ENCODE measurements at places on chromosomes 13 and 19. TPM values are rescaled to one million over a fixed set of nuclear protein-coding genes. Genes with fewer than 3 reads are reported as not detected.

DNA sequence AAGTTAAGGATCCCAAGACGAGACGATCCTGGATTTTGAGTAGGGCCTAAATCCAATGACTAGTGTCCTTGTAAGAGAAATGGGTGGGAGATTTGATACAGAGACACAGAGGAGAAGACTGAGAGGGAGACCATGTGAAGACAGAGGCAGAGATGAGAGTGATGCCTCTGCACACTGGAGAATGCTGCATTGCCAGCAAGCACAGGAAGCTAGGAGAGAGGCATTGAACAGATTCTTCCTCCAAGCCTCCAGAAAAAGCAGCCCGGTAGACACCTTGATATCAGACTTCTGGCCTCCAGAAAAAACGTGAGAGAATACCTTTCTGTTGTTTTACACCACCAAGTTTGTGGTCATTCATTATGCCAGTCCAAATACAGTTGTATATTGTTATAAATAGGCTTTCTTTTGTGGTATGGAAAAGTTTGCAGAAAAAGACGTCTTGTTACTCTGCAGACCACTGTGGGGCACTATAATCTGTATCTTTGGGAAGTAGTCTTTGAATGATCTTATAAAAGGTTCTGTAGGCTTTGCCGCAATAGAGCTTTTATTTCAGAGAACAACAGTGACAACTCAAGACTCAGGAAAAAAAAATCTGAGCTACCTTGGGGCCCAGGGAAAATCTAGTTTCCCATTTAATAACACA is 17.9 kb upstream of the RFC3 start:
- peak; percentile 14 for DNase-seq

- DNase-seq = no peak
These were observed 36.7 kb downstream of the FAM124A start for GRCh38 chr13:51258612-51259548.

DNA sequence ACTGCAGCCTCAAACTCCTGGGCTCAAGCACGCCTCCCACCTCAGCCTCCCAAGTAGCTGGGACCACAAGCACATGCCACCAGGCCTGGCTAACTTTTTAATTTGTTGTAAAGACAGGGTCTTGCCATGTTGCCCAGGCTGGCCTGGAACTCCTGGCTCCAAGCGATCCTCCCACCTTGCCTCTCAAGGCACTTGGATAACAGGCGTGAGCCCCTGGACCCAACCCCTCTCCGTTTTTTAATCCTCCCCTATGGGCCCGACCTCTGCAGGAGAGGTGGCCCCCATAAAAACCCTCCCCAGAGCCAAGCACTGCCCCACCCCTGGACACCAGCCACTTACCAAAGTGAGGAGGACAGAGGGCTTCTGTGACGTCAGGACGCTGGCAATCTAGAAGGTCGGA is 28.6 kb downstream of the PEPD start:
- DNase-seq = no peak

DNA sequence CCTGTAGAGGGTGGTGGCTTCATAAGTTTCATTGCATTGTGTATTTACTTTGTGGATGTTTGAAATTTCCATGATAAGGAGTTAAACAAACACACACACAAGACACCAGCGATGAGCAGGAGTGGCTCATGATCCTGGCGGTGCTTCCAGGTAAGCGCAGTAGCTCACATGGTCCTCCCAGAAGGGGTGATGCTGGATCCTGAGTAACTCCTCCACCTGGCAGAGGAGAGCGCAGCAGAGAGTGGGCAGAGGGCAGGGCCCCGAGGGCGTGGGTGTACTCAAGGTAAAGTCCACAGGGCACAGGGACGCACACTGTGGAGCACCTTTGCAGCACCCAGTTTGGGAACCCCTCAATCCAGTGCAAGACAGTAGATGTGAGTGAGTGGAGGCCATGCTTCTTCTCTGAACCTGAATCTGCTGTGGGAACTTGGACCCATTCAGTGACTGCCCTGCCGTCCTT is 54.0 kb downstream of the RFX2 start:
- no peak for DNase-seq

GRCh38 chr19:34176581-34176980 is 4.3 kb downstream of the LSM14A start:
- DNase-seq = no peak

- peak; percentile 85 for DNase-seq
These were observed 16.0 kb upstream of the SEMA6B start for GRCh38 chr19:4575267-4576015.

DNA sequence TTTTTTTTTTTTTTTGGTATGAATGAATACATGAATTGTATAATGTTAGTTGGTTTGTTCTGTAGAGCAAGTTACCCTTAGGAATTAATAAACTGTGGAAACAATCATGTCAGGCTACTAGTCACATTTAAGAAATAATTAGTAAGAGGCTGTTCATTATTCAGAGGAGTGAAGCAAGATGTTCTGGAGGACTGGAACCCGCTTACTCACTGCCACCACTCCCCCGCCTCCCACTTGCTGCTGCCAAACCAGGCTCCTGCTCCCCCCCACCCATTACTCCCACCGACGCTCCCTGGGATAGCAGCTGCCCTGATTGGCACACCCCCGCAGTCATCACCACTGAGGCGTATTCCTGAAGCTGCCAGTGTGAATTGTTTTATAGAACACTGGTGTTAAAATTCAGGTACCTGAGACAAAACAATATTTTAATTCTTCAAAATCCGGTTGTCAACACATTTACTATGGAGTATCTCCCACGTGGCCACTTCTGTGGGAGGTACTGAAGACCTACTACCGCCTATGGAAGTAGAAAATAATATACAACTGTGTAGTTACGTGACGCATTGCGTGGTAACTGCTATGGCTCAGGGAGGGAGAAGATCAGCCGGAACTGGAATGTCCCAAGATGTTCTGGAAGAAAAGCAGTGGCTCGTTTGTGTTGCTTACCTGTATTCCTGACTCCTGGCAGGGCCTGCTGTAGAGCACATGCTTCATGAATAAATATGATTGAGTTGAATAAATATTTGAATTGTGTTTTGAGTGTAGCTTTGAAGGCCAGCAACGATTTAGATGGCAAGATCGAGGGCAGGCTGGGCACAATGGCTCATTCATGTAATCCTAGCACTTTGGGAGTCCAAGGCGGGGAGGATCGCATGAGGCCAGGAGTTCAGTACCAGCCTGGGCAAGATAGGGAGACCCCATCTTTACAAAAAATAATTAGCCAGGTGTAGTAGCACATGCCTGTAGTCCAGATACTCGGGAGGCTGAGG is 1.7 kb downstream of the DPY19L3 start:
- DNase-seq = no peak

GRCh38 chr19:45172173-45172572 is 5.9 kb downstream of the TRAPPC6A start:
- no peak for DNase-seq

Gene CYP4F2
- total RNA-seq = 3.8 TPM

DNA sequence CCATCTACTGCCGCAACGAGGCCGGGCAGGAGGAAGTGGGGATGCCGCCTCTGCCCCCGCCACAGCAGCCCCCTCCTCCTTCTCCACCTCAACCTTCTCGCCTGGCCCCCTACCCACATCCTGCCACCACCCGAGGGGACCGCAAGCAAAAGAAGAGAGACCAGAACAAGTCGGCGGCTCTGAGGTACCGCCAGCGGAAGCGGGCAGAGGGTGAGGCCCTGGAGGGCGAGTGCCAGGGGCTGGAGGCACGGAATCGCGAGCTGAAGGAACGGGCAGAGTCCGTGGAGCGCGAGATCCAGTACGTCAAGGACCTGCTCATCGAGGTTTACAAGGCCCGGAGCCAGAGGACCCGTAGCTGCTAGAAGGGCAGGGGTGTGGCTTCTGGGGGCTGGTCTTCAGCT is 3.4 kb upstream of the NUP62 start:
- DNase-seq = no peak

Gene CERS1
- total RNA-seq = not detected

DNA sequence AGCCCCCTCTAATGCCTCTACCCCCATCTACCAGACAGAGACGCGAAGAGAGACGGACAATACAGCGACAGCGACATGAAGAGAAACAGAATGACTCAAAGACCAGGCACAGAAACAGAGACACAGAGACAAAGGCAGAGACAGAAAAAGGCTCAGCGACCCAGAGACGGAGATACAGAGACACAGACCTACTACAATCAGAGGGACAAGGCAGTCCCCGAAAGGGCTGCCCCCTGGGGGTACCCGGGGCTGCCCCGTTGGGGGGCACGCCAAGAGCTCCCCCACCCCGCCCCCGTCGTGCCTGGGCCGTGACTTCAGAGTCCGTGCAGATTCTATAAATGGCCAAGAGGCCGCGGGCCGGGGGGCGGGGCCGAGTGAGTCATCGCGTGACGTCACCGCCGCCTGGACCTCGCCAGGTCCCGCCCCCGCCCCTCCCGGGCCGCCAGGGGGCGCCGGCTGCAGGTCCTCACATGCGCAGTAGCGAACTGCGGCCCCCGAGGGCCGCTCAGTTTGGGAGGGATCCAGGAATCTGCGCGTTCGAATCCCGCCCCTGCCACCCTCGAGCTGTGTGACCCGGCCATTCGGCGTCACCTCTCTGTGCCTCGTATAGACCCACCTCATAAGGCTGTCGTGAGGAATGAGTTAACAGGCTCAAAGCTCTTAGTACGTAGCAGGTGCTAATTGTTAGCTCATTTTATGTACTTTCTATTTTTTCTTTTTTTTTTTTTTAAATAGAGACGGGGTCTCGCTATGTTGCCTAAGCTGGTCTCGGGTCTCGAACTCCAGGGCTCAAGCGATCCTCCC is 2.7 kb upstream of the CNN1 start:
- DNase-seq = peak; percentile 66

Gene IZUMO2
- not detected for total RNA-seq

GRCh38 chr13:97259798-97260714 is 37.9 kb downstream of the MBNL2 start:
- DNase-seq = peak; percentile 65

DNA sequence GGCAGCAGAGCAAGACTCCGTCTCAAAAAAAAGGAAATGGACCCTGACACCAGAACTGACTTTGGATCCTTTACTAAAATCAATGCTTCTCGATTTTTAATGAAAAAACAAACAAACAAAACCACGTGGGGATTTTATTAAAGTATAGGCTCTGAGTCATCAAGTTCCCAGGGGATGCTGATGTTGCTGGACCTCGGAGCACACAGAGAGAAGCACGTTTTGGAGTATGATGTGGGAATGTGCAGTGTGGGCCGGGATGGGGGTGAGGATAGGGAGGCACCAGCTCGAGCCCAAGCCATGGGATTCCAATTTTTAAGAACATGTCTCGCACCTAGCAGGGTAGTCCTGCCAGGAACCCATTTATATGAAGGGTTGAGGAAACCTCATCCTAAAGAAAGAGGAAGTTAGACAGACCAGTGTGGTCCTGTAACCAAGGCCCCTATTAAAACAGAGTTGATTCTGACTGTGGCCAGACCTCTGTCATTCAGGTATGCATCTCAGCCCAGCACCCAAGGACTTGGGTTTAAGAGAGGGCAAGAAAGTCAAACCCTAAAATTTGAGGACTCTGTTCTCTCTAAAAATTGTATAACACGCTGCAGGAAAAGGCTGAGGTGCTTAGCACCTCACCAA is 6.4 kb downstream of the FLT1 start:
- no peak for DNase-seq

Gene FGF22
- not detected for total RNA-seq

- no peak for DNase-seq
These were observed 14.0 kb downstream of the SAE1 start for GRCh38 chr19:47144630-47145029.

- no peak for DNase-seq
These were observed 107.2 kb downstream of the FNDC3A start for GRCh38 chr13:49082653-49083536.

- peak; percentile 21 for DNase-seq
These were observed 55.2 kb upstream of the DACH1 start for GRCh38 chr13:71922194-71922593.

Gene ERICH6B
- not detected for total RNA-seq

DNA sequence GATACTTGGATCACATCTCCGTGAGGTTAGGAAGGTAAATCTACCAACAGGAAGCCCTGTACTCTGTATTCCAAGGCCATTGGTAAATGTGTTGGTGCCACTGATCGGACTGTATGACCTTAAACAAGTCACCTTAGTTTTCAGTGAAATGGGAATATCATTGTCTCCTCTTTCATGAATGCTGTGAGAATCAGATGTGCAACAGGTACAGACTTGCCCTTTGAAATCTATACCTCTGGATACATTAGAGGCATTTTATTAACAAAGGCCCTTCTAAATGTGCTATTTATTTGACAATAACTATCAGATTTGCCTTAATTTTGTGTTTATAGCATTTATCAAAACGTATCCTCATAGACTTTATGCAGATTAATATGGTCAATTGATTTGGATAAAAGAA is 11.0 kb downstream of the NHLRC3 start:
- no peak for DNase-seq

Gene METTL21C
- not detected for total RNA-seq

GRCh38 chr13:19172647-19173030 is 9.0 kb downstream of the TUBA3C start:
- DNase-seq = no peak

Gene ZNF492
- total RNA-seq = 1.7 TPM

GRCh38 chr19:35533201-35533821 is at the start of gene GAPDHS:
TSS of gene GAPDHS (plus strand) at chr19:35533456. CDS start at chr19:35533528, 72 bp downstream.
- DNase-seq = no peak

Gene FXYD5
- 209 TPM for total RNA-seq

GRCh38 chr19:10782795-10783194 is 53.2 kb downstream of the TMED1 start:
- no peak for DNase-seq

DNA sequence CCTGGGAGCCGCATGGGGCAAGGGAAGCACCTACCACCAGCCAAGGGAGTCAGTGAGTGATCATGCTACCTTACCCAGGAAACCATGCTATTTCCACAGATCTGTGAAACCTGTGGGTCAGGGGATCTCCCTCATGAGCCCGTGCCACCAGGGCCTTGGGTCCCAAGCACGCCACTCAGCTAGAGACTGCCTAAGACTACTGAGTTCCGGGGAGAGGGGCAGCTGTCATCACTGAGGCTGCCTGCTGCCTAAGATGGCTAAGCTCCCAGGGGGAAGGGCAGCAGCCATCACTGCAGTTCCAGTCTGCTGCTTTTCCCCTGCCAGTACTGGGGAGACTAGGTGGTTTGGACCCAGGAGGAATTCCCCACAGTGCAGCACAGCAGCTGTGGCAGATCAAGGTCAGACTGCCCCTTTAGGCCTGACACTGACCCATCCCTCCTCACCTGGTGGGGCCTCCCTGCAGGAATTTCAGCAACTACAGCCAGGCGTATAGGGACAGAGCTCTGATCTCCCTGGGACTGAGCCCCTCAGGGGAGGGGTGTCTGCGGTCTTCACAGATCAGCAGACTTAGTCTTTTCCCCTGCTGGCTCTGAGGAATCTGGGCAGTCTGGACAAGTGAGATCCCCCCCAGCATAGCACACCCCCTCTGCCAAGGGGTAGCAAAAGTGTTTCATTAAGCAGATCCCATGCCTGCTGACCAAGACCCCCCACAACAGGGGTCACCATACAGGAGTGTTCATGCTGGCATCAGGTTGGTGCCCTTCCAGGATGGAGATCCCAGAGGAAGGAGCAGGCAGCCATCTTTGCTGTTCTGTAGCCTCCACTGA is 26.9 kb downstream of the VSTM2B start:
- no peak for DNase-seq

Gene ZNF324B
- total RNA-seq = 3.3 TPM

DNA sequence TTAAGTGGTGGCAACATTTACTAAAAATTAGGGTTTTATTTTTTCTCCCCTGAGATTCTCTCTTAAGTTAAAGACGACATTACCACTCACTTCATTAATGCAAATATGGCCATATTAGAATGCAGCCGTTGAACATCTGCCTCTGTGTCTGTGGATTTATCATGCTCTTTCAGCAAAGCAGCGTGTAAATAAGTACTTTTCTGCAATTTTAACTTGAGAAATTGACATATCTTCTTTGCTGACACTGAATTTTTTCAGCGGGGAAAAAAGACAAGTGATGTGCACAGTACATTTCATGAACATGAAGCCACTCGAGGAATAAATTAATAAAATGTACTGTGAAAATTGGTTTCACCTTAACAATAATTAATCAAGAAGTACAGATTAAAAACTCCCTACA is 406.4 kb downstream of the ITGBL1 start:
- DNase-seq = no peak

Gene ALDH16A1
- 17.0 TPM for total RNA-seq

All from H4 (cell line).